Stimulated activated CD4-positive, alpha-beta T cell treated with anti-CD3 and anti-CD28 coated beads, TNF-alpha, amount 100 ng/mL, for 1 hour (primary cell): ENCODE measurements at places on chromosomes 7 and 10.
A peak's percentile ranks its signal among the peaks of the same experiment; 100 is the strongest.

DNA sequence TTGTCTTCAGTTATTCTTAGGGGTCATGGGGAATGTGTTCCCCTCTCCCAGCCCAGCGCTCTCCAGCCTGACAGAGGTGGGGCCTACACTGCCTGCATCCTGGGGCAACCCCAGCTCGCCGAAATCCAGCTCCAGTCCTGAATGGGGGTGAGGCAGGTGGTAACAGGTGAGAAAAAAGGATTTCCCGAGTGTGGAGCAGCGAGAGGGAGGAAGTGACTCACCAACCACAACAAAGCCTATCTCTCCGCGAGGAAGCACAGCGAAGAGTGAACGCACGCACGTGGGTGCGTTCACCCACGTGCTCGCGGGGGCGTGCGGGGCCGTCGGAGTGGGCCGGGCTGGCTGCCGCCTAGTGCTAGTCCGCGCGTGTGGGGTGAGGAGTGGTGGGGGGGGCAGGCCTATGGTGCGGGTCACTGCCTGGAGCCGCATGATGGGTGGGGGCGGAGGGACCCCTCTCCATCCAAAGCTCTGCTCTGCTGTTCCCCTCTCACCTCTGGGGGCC is 855 bp upstream of the PALD1 start:
- peak; percentile 56 for DNase-seq

GRCh38 chr7:91600112-91600511 is 280.4 kb downstream of the MTERF1 start:
- no peak for DNase-seq

- DNase-seq: no peak
Measured at GRCh38 chr7:8597565-8597964, 164.2 kb downstream of the NXPH1 start.

GRCh38 chr7:43465581-43466554 is 117.0 kb upstream of the STK17A start:
- no peak for DNase-seq

DNA sequence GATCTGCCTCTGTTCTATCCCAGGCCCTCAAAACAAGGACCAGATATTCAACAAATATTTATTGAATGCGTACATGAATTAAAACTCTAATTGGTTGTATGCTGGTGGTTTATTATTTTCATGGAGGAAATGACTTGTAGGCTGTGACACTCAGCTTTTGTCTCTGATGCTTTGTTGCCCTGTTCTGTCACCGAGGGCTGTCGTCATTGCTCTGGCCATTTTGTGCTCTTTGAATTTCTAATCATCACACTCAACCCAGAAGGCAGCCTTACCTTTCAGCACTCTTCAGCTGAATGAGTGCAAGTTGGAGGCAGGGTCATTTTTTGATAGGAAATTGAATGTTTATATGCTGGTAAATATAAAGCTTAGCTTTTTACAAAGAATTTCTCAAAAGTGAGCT is 14.5 kb downstream of the SRGN start:
- DNase-seq: no peak

- DNase-seq: no peak
Measured at GRCh38 chr10:62443866-62444265, 69.7 kb downstream of the ZNF365 start.

GRCh38 chr7:2707481-2707880 is 19.5 kb downstream of the AMZ1 start:
- DNase-seq: no peak

DNA sequence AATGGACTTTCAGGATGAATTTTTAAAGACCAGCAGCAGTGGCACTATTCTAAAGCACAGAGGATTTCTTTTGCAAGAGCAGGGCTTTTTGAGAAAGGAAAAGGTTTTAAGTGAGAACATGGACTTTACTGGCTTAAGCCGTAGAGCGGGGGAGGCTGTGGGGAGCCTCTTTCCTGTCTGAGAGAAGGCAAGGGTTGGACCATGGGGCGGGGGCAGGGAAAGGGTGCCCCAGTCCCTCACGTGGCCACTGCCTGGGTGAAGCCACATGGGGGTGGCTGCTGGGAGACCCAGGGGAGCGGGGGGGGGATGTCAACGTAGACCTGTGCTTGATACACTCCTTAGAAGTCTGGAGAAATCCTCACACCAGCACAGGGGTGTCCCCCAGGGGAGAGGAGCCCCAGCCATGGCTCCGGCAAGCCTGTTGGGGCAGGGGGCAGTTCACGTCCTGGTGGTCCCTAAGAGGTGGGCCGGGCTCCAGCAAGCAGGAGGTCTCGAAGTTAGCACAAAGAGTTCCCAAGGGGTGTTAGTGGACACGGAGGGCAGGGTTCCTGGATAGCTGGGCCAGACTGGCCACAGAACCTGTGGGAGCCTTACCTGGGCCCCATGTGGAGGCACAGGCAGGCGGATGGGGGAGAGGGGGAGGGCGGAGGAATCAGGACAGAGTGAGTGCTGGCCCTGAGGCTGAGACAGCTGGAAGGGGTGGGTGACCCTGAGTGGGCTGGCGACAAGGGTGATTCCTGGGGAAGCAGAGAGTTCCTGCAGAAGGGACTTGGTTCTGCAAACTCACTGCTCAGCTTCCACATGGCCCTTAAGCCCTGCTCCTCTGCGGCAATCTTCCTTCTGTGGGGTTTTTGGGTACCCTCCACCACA is 36.9 kb upstream of the ELFN1 start:
- DNase-seq: no peak

DNA sequence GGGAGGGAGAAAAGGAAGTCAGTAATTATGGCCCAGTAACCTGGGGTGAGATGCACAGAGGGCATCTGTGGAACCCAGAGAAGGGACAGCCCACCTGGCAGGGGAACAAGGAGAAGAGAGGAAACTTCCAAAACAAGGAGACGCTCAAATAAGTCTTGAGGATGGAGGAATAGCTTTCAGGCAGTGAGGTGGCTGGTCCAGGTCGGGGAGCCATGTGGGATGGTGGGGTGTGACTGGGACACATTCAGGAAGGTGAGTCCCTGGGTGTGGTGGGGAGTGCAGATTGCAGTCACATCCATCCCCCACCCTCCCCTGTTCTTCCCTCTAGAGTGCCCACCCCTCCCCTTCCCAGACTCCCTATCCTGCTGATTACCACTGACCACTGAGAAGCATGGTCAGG is 175.4 kb downstream of the GRID1 start:
- no peak for DNase-seq

- DNase-seq: no peak
Measured at GRCh38 chr7:29488977-29489376, 74.7 kb upstream of the PRR15 start.

DNA sequence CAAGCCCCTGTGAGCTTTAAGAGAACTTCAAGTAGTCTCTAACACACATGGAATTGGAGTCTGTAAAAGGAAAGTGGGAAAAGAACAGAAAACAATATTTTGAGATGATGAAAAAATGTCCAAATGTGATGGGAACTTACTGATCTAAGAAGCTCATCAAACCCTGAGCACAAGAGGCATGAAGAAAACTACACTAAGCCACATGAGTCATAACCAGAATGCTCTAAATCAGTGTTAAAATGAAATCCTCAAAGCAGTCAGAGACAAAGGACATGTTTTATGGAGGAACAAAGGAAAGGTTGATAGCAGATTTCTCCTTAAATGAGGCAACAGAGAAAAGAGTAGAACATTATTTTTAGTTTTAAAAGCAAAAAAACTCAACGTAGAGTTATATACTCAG is 37.2 kb downstream of the ZNF33A start:
- no peak for DNase-seq

GRCh38 chr7:116449950-116450349 is 49.6 kb upstream of the CAV2 start:
- DNase-seq: no peak

- no peak for DNase-seq
Measured at GRCh38 chr7:107206706-107207105, 37.9 kb downstream of the HBP1 start.

- DNase-seq: no peak
Measured at GRCh38 chr7:48837266-48837665, 87.1 kb upstream of the CDC14C start.

GRCh38 chr7:132516042-132516840 is 60.0 kb downstream of the PLXNA4 start:
- no peak for DNase-seq

GRCh38 chr10:18059826-18060559 is 80.2 kb upstream of the CACNB2 start:
- DNase-seq: no peak

GRCh38 chr7:151433721-151434400 is 6.1 kb downstream of the CRYGN start:
- DNase-seq: no peak

DNA sequence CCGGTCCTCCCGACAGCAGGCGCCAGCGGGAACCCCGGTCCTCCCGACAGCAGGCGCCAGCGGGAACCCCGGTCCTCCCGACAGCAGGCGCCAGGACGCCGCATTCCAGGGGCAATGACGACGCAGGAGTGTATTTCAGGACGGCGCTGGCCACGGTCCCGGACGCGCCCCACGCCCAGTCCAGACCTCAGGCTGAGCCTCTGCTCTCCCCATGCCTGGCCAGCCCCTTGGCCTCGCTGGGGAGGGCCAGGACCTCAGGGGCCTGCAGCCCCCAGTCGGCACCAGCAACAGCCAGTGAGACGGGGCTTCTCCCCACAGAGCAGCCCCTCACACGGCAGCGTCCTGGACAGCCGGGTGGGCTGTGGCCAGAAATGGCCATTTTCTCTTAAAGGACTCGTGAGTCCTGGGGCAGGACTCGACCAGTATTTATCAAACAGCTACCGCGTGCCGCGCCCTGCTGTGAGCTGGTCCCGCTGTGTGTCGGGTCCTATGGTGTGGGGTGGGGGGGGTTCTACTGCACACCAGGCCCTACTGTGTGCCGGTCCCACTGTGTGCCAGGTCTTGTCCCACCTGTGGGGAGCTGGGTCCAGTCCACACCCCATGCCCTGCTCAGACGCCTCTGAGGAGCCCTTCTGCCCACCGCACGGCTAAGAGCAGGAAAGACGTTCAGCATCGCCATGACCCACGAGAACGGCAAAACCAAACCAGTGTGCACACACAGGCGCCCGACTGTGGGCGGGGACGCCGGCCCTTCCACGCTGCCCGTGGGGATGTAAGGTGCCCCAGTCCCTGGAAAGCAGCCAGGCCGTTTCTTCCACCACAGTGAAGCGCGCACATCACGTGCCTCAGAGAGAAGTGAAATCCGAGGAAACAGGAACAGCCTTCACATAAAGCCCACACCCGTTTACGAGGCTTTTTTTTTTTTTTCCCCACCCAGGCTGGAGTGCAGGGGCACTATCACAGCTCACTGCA is 33.3 kb downstream of the GET4 start:
- DNase-seq: no peak

- no peak for DNase-seq
Measured at GRCh38 chr10:34814913-34815184, 247 bp downstream of the PARD3 start.

DNA sequence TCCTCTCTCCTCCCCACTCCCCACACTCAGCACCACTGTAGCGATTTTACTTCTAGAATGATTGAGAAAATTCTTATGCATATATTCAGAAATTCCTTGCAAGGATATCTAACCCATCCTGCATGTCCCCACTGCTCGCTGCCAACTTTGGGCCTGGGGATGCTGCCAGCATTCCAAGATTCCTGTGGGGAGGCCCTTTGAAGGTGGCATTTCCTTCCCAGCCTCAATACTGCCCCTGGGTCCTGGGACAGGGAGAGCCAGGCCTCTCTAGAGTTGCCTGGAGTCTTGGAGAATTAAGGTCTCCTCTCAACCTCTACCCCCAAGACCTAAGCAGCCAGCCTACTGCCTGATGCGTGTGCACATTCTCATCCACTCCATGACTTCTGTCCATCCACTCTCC is 303.5 kb downstream of the NEBL start:
- DNase-seq: no peak

- DNase-seq: no peak
Measured at GRCh38 chr7:142806022-142806356, 35.2 kb downstream of the PRSS2 start.

- DNase-seq: no peak
Measured at GRCh38 chr7:117269417-117269816, 53.4 kb downstream of the WNT2 start.

DNA sequence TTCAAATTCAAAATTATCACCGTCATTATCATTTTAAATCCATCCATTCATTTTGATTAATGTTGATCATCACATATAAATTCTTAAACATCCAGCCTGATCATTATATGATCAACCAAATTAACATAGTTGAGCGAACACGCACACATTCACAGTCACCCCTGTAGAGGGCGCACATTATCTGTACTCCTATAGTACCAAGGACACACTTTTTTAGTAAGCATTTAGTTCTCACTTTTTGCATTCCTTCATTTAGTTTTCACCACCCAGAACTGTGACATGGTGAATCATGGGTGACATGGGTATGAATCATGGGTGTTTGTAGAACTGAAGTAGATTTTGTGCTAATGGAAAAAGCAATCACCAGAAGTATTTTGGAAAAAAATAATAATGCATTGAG is 26.0 kb upstream of the ZNF735 start:
- no peak for DNase-seq

- no peak for DNase-seq
Measured at GRCh38 chr10:100370714-100371481, 23.9 kb downstream of the SCD start.

GRCh38 chr10:480928-481552 is 208.4 kb downstream of the DIP2C start:
- no peak for DNase-seq

DNA sequence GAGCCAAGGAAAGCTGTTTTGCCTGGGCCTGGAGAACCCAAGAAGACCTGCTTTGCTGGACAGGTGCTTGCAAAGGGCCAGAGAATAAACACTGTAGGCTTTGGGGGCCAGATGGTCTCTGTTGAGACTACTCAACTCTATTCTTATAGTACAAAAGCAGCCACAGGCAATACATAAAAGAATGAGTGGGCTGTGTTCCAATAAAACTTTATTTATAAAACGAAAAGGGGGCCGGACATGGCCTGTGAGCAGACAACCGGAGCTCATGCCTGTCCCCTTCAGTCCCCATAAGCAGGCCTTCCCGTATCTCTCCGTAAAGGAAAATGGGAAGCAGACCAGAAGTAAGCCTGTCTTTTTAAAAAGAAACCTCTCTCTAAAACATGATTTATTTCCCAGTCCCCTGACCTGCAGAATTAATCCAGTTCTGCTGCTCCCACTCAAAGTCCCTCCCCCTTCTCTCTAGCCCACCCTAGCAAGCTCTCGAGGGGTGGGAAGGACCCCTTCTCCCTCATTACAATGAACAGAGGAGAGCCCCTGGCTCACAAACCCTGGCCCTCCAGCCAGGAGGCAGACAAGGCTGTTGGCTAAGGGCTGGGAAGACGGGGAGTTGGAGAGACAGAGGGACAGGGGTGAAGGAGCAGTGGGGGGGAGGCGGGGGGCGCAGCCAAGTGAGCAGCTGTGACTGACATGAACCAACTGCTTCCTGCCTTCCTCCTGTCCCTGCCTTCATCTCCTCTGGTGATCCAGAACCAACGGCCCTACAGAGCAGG is 177.8 kb downstream of the NEURL1 start:
- DNase-seq: no peak

GRCh38 chr10:11019724-11020547 is 2.3 kb downstream of the CELF2 start:
- DNase-seq: no peak
